Activated CD4-positive, alpha-beta T cell treated with anti-CD3 and anti-CD28 coated beads, Interleukin-2, amount 10 ng/mL, durations not matched to agents 7 days and 5 days (primary cell): ENCODE measurements at places on chromosomes 1 and 21. TPM values are rescaled to one million over a fixed set of nuclear protein-coding genes. Genes with fewer than 3 reads are reported as not detected.

The A3GALT2 gene
- not detected for total RNA-seq

The TIE1 gene
- not detected for total RNA-seq

The GJB5 gene
- total RNA-seq: not detected

The SPATA45 gene
- total RNA-seq: not detected

The SLC45A3 gene
- 0.08 TPM for total RNA-seq

The TOR1AIP1 gene
- total RNA-seq: 91.1 TPM

The ARHGEF16 gene
- not detected for total RNA-seq

The RAVER2 gene
- total RNA-seq: 1.7 TPM

The HAX1 gene
- 107 TPM for total RNA-seq

The ZNF593OS gene
- not detected for total RNA-seq

The IVL gene
- total RNA-seq: not detected

The LCE1C gene
- not detected for total RNA-seq

The AGPAT3 gene
- total RNA-seq: 80.3 TPM

The IGSF21 gene
- not detected for total RNA-seq

The DMBX1 gene
- 0.10 TPM for total RNA-seq

The FABP3 gene
- not detected for total RNA-seq

The MCOLN3 gene
- total RNA-seq: 3.5 TPM

The LRRC53 gene
- total RNA-seq: not detected

The ALX3 gene
- total RNA-seq: not detected

The HSD3B2 gene
- total RNA-seq: not detected

The SELENON gene
- total RNA-seq: 14.4 TPM

The RNU1-2 gene
- total RNA-seq: 2,477 TPM

The RHEX gene
- total RNA-seq: not detected

The CYP4X1 gene
- not detected for total RNA-seq

The GJA8 gene
- not detected for total RNA-seq

The ADAMTSL4 gene
- total RNA-seq: 0.06 TPM

The LYPLA2 gene
- total RNA-seq: 75.9 TPM

The CFHR1 gene
- not detected for total RNA-seq

The SELL gene
- total RNA-seq: 568 TPM

The LIX1L gene
- total RNA-seq: 49.5 TPM

The RBP7 gene
- not detected for total RNA-seq

The AGT gene
- total RNA-seq: not detected

The AMY1C gene
- total RNA-seq: not detected

The ZYG11A gene
- 0.25 TPM for total RNA-seq

The PCP4L1 gene
- 0.15 TPM for total RNA-seq

The TRAF3IP3 gene
- total RNA-seq: 426 TPM
